ENCODE measurements at places on chromosomes 4 and X. TPM values are rescaled to one million over a fixed set of nuclear protein-coding genes. Genes with fewer than 3 reads are reported as not detected.

SOWAHD gene
- not detected for total RNA-seq

GAGE12F gene
- not detected for total RNA-seq

SHOX gene
- total RNA-seq, result not detected

LIMCH1 gene
- total RNA-seq, result 295 TPM

FAT4 gene
- total RNA-seq, result 12.3 TPM

EXOC1L gene
- not detected for total RNA-seq

MAP3K15 gene
- total RNA-seq, result 2.5 TPM
